ENCODE measurements at places on chromosomes 6 and 20.
A peak's percentile ranks its signal among the peaks of the same experiment; 100 is the strongest.

DNA sequence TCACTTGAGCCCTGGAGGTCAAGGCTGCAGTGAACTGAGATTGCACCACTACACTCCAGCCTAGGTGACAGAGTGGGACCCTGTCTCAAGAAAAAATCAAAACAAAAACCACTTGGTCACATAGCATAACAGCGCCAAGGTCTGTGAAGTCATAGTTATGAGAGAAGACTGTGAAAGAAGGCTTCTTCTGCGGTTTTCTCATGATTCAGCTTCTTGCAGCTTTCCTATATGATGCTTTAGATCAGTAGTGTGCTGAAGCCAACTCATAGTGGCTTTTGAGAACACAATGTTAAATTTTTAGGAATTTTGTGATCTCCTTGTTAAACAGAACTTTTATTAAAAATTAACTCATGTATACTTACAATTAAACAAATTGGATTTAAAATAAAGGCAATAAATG is 136.2 kb upstream of the GLP1R start:
- DNase-seq, result no peak

- DNase-seq, result no peak
Observed at GRCh38 chr20:37234254-37234581, 27.4 kb downstream of the GHRH start.

DNA sequence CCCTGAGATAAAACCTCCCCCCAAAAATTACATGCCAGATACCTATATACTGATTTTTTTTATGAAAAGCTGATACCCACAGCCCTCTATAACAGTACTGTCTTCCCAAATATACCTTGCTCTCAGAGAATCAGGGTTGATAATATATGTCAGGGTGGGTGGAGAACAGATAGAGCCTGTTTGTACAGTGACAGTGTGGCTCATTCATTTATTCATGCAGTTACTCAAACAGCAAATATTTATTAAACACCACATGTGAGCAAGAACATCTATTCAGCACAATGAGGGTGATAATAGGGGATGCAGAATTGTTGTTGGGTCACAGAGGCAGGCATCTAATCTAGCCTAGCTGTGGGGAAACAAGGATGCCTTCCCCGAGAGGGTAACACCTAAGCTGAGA is 334.2 kb downstream of the MAFB start:
- DNase-seq, result no peak

DNA sequence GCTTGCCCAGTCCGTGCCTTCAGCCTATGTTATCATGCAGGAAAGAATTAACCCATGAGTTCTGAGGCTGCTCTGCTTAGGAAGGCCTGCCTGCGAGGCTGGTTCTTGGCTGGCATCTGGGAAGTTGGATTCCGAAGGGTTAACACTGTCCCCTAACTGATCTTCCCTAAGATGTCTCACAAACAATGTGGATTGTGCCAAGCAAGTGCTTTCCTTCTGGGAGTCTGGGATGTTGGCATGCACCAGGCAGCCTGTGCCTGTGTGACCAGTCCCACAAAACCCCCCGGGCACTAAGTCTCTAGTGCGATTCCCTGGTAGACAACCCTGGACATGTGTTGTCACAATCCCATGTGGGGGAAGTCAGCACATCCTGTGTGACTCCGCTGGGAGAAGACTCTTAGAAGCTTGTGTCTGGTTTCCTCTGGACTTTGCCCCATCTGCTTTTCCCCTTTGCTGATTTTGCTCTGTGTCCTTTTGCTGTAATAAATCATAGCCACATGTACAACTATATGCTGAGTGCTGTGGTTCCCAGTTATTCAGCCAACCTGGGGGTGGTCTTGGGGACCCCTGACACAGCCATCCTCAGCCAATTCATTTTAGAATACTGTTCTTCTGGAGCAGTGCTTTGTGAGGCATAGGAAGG is 83.8 kb downstream of the SLC22A23 start:
- DNase-seq, result no peak

DNA sequence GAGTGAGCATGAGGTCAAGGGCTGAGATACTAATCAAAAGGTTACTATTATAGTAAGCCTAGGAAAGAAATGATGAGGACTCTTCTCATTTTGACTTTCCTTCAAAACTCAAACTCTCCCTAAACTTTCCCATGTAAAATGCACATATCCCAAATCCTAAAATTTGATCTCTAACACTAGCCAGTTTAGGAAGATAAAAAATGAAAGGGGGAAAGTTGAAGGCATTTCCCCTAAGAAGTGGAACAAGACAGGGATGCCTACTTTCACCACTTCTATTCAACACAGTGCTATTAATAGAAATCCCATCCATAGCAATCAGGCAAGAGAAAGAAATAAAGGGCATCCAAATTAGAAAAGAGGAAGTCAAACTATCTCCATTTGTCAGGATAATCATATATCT is 2.9 kb upstream of the CALHM5 start:
- DNase-seq, result no peak

DNA sequence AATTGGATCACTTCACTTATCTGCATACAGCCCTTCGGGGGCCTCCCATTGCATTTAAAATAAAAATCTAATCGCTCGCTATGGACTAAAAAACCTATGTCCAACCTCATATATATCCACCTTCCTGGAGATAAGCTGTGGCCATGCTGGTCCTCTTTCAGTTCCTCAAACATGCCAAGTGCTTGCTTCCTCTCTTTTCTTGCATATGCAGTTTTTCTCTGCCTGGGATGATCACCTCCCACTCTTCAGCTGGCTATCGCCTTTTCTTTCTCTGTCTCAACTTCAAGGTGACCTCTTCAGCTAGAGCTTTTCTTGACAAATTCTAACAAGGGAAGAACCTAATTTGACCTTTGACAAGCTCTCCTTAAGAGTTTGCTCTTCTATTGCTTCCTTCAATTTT is 5.6 kb upstream of the TFB1M start:
- no peak for DNase-seq

- DNase-seq, result no peak
Observed at GRCh38 chr6:99393366-99393697, 663 bp downstream of the COQ3 start.

- no peak for DNase-seq
Observed at GRCh38 chr6:113363048-113363798, 493.9 kb upstream of the MARCKS start.

GRCh38 chr6:116471531-116471930 is 10.4 kb downstream of the CALHM6 start:
- no peak for DNase-seq

DNA sequence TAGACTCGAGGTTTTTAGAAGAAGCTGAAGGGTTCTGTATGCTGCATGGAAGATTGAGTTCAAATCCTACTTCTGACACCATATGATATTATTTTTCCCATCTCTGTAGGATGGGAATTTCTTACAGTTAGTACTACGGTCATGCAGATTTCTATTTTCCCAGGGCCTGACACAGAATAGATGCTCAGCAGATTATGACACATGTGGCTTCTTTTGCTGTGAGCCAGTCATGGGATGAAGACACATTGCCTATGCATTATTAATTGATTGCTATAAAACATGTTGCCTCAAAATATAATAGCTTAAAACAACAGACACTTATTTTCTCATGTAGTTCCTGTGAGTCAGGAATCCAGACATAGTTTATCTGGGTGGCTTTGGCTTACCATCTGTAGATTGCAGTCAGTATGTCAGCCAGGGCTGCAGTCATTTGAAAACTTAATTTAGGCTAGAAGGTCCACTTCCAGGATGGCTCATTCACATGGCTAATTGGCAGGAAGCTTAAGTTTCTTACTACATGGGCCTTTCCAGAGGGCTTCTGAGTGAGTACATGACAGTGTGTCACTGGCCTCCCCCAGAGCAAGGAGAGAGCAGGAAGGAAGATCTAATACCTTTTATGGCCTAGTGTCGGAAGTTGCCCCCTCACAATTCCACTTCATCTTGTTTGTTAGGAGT is 29.5 kb downstream of the TOP1 start:
- peak; percentile 59 for DNase-seq

GRCh38 chr6:150403458-150404246 is 34.8 kb downstream of the IYD start:
- peak; percentile 84 for DNase-seq
